Stimulated activated CD8-positive, alpha-beta memory T cell treated with anti-CD3 and anti-CD28 coated beads, Interleukin-7, amount 100 ng/mL, for 48 hours (primary cell): ENCODE measurements at places on chromosomes 13 and 19.

DNA sequence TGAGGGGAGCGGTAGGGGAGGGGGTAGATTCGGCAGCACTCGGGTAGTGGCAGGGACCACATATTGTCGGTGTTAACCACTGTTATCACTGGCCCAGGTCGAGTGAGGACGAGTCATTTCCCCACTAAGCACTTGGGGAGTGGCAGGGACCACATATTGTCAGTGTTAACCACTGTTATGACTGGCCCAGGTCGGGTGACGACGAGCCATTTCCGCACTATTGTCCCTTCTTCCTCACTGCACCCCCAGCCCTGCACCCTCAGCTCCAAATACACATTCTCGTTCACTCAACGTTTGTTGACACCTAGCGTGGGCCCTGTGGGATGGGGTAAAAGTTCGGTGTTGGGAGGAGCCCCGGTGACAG is 467 bp upstream of the CLN5 start:
- peak; percentile 82 for DNase-seq

GRCh38 chr13:60969656-60970055 is 446.0 kb downstream of the PCDH20 start:
- DNase-seq: no peak

DNA sequence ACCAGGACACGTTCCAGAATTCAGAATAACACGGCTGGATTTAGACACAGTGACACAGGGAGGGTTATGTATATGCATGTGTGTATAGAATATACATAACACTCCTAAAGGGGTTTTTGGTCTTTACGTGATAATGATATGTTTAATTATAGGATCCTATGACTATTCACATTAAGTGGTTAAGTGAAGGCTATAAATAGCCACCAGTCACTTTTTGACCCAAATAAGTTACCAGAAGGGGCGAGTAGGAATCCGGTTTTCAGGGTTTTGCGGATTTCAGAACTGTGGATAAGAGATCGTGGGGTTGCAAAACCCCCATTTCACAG is 6.9 kb downstream of the ANGPTL6 start:
- DNase-seq: no peak

- no peak for DNase-seq
Observed at GRCh38 chr13:61045251-61045650, 370.4 kb downstream of the PCDH20 start.

GRCh38 chr19:43229315-43229714 is 23.9 kb upstream of the PSG4 start:
- DNase-seq: no peak

DNA sequence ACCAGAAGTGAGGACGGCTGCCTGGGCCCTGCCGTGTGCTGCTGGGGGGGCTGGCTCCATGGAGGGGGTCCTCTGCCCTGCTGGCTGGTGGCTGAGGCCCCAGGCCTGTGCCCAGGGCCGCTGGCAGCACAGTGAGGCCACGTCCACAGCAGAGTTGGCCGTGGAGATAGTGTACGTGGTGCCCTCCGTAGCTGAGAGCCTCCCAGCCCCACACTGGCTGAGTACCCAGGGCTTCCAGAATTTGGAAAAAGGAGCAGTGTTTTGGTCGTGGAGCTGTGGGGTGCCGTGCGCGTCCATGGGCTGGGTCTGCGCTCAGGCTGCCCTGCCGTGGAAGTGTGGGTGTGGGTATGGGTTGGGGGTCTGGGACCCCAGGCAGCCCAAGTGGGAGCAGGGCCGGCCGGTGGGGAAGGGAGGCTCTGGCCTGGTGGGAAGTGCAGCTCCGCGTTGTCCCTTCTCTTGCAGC is 5.9 kb downstream of the PTBP1 start:
- no peak for DNase-seq

GRCh38 chr13:31015199-31015598 is 82.7 kb downstream of the TEX26 start:
- no peak for DNase-seq

DNA sequence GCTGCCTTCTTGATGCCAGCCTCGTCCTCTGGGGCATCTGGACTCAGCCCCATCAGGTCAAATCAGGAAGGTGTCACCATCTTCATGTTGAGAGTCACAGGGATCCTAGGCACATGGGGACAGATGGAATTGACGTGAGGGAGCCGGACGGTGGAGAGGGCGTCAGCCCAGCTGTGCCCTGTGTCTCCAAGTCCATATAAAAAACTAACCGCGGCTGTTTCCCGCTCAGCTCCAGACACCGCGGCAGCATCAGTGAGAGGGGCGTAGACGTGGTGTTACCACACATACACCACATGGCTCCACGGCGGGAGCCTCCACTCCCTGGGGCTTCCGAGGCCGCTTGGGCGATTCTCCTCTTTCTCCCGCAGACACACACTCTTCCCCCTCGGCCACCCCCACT is 5.6 kb upstream of the PRR36 start:
- no peak for DNase-seq

DNA sequence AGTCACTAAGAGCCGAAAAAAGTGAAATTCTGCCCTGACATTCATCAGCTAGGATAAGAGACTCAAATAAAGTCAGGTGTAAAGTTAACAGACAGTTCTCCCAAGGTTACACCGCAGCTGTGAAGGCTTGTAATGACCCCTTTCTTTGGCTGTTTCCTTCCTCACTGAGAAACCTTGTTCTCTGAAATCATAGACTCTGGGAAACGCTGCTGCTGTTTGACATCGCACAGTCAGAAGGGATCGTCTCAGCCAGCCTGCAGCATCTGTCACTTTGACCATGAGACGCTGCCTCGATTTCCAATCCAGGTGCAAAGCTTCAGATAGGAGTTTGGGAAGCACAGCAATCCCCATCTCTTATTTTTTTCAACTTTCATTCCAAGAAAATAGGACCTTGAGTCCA is 678 bp downstream of the BCAT2 start:
- no peak for DNase-seq

GRCh38 chr13:80548915-80549314 is 208.0 kb upstream of the SPRY2 start:
- DNase-seq: no peak
